ENCODE measurements at places on chromosomes 11 and 22. TPM values are rescaled to one million over a fixed set of nuclear protein-coding genes. Genes with fewer than 3 reads are reported as not detected.

CLCF1 gene
- 3.7 TPM for total RNA-seq

GRCh38 chr22:44353041-44353440, 40.3 kb upstream of the SHISAL1 start:
- H3K27ac ChIP-seq = no peak overlapping the region
- H3K27me3 ChIP-seq = peaks cover 10% of the 10 kb centered on the region
- H3K4me1 ChIP-seq = peaks cover 6% of the 10 kb centered on the region
- peak; percentile 24 for DNase-seq

SPI1 gene
- 295 TPM for total RNA-seq

HOATZ gene
- total RNA-seq = 15.0 TPM

GALNT18 gene
- total RNA-seq = 46.4 TPM

- H3K4me1 ChIP-seq = peaks cover 58% of the 10 kb centered on the region
- no peak overlapping the region for H3K4me3 ChIP-seq
- H3K36me3 ChIP-seq = no peaks in the 10 kb centered on the region
- no peaks in the 10 kb centered on the region for H3K27me3 ChIP-seq
- no peak overlapping the region for H3K27ac ChIP-seq
Observed at GRCh38 chr11:117073539-117073938, 24.7 kb downstream of the SIK3 start.

DNA sequence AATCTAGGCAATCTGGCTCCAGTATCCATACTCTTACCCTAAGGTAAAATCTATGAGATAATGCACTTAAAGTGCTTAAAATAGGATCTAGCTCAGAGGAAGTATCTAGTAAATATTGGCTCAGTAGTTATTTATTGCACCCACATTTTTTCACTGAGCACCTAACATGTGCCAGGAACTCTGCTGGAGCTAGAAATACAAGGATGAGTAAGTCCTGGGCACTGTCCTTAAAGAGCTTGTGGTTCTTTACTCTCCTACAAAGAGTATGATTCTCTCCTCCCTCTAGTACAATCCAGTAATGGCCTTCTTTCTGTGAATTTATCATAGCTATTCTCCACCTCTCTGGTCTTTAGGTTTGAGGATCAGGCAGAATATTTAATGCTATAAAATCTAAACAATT, 59.2 kb downstream of the DEUP1 start:
- H3K36me3 ChIP-seq = no peaks in the 10 kb centered on the region
- H3K4me1 ChIP-seq = no peaks in the 10 kb centered on the region
- H3K27me3 ChIP-seq = no peaks in the 10 kb centered on the region
- H3K4me3 ChIP-seq = no peak overlapping the region
- no peak overlapping the region for H3K27ac ChIP-seq

HTR3A gene
- not detected for total RNA-seq

- no peak overlapping the region for H3K4me3 ChIP-seq
- no peak overlapping the region for H3K27ac ChIP-seq
- H3K4me1 ChIP-seq = peaks cover 3% of the 10 kb centered on the region
Observed at GRCh38 chr11:121431820-121432526, 20.1 kb upstream of the SORL1 start.

- DNase-seq = no peak
- H3K27me3 ChIP-seq = no peaks in the 10 kb centered on the region
- H3K36me3 ChIP-seq = peaks cover 3% of the 10 kb centered on the region
- peaks cover 9% of the 10 kb centered on the region for H3K4me1 ChIP-seq
- H3K4me3 ChIP-seq = peak overlapping the region; percentile 17
- H3K27ac ChIP-seq = no peak overlapping the region
Observed at GRCh38 chr11:117299351-117300282, 8.5 kb downstream of the BACE1-AS start.

CATSPER1 gene
- 3.6 TPM for total RNA-seq

- no peaks in the 10 kb centered on the region for H3K36me3 ChIP-seq
- H3K4me1 ChIP-seq = peaks cover 6% of the 10 kb centered on the region
- no peak for DNase-seq
- H3K4me3 ChIP-seq = no peak overlapping the region
- H3K27me3 ChIP-seq = no peaks in the 10 kb centered on the region
Observed at GRCh38 chr11:103898577-103899336, 137.7 kb upstream of the DDI1 start.
